ENCODE measurements at places on chromosomes 5 and 9.

DNA sequence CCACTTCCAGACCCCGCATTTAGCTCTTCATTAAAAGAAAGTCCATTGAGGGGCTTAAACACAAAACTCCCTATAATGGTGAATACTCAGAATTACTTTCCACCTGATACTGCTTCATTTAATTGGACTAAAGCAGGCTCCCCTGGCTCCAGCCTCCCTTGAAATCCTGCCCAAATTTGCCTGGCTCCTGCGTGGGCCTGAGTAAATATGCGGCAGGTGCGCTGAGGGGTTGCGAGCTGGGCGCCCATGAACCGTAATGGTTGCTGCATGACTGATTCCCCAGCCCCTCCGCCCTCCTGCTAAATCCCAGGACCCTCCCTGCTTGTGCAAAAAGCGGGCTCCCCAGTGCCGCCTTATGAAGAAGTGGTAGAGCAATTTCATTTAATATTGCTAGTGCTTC is 639.7 kb downstream of the BNC2 start:
- DNase-seq = no peak

DNA sequence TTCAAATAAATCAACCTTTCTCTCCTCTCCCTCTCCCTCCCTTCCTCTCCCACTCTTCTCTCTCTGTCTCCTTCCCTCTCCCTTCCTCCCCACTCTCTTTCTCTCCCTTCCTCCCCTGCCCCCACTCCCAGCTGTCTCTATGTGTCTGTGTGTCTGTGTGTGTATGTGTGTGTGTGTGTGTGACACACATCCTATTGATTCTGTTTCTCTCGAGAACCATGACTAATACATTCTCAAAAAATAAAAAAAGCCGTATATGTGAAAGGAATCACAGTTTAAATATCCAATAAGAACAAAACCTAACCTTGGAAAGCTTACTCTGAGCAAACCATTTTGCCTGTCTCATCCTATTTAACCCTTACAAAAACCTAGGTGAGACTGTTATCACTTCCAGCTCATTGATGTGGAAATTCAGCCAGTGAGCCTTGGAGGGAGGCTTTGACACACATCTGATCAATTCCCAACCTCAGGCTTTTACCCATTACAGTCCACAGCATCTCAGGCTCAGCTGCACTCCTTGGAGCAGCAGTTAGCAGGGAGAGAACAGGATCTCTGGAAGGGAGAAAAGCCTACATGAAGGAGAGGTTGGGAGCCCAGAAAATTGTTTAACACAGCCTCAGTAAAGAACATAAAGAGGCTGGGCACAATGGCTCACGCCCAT is 8.3 kb downstream of the HSD17B3 start:
- DNase-seq = peak; percentile 30

- DNase-seq = no peak
These were observed 38.3 kb upstream of the ADRA1B start for GRCh38 chr5:159877894-159878448.

- no peak for DNase-seq
These were observed 71.1 kb upstream of the FRRS1L start for GRCh38 chr9:109238125-109238524.

DNA sequence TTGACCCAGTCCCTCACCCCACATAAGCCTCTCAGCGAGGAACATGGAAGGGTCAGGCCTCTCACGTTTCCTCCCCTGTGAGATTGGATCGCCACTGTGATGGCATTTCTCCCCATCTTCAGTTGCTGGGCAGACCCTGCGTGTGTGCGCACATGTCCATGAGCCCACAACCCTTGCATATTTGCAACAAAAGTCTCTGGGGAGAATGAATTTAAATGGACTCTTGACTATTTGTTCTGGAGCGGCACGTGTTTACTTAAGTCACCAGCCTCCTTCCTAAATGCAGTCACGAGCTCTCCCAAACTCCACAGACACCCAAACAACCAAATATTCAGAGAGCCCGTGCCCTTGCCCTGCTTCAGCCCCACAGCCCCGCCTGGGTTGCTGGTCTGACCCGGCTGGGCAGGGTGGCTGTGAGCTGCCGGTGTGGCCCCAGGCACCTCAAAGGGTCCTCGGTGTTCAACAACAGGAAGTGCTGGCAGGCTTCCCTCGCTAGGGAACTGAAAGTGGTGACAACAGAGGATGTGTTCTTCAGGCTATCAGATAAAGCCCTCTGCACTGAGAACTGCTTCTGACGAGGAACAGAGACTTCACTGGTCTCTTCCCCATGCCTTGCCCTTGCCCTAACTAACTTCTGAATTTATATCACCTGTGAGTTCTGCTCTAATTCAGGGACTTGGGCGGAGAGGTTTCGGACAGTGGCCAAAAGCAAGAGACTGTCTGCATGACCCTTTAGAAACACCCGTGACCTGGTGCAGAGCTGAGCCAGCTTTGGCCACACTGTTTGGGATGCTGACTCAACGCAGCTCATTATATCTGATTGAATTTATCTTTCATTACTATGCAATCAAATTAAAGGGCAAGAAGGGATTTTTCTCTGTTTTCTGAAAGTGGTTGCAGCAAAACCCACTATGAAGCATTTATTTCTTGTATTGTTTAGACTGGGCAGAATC is 19.2 kb upstream of the CD180 start:
- DNase-seq = no peak

GRCh38 chr5:35138232-35138631 is 90.5 kb upstream of the AGXT2 start:
- no peak for DNase-seq

GRCh38 chr9:106587042-106587441 is 275.9 kb upstream of the ZNF462 start:
- no peak for DNase-seq

DNA sequence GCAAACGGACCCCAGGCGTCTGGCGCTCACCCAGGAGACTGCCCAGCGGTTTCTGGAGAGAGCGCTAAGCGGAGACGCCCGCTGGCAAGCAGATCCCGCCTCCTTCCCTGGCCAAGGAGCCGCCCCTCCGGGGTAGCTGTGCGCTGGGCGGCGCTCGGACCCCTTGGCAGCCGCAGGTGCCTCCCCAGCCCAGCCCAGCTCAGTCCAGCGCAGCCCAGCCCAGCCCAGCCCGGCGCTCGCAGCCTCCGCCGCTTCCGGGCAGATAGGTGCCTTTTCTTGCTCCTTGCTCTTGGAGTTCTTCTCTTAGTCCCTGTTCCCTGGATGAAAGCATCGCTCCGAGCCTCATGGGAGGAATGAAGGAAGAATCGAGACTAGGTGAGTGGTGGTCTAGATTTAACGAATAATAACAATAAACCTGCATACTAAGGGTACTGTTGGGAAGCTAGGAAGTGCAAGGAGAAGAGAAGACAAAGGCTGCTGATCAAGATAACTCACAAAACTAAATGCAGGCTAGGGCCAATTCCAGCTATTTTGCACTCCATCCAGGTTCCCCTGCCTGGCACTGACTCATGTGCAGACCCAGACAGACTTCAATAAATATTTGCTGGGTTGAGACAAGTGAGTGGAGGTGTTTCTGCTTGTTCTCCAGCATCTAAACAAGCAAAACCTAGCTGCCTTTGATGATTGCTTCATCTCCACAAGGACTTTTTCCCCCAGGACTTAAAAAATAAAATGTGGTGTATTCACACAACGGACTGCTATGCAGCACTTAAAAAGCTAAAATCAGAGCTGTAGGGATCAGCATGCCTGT is at the start of gene STK32A:
STK32A (plus strand) TSS at position 202 of the 811 bp plus-strand sequence. CDS start 4,609 bp downstream, outside the sequence.
- DNase-seq = no peak

GRCh38 chr5:115366223-115366622 is 69.8 kb upstream of the CCDC112 start:
- peak; percentile 97 for DNase-seq

DNA sequence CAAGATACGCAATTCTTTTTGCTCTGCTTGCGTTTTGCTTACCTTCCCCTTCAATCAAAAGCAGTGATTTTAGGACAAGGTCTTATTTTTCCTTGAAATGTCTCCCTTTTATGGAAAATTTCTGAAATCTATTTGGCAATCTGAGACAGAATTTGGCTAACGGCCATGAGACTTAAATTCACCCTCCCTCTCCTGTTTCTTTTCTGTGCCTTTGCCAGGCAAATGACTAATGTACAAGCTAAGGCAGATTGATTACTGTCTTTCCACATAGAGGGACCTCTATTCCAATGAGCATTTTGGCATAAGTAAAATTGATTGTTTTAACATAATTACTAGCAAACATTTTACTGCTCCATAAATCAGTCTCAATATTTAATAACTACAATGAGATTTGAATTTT is 31.7 kb downstream of the FAM81B start:
- DNase-seq = no peak

DNA sequence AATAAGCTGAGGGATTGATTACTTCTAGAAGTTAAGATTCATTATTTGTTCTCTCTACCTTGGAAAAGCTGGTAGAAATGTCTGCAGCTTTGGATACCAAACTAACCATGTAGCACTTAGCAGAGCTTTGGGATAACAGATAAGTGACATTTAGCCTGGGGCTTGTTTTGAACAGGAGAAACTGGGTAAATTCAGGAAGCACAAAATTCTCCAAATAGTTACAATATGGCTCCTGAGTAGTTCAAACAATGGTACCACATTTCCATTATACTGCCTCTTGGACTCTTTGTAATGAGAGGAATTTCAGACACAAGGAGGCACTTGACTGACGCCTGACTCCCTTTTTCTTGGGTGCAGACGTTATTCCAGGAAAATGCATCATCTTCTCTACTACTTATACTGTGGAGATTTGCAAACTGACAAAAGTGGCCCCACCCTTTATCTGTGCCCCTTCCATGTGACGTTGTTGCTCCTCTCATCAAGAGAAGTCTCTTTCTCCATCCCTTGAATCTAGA is 22.5 kb downstream of the PRUNE2 start:
- DNase-seq = no peak

- no peak for DNase-seq
These were observed 136.5 kb downstream of the MTRR start for GRCh38 chr5:8005416-8005815.

DNA sequence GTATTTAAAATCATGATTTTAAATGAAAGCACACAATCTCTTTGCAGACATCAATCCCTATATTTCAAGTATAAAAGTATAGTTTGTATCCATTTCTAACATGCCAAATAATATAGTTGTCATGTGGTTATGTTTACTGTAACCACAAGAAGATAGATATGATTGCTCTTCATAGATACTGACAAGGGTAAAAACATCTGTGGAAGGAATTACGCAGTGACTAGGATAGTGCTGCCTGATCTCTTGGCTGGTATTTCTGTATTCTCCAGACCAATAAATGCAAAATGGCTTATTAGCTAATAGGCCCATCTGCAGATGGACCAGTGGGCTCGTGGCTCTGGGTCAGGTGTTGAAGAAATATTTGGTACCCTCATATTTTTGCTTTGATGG is 34.9 kb upstream of the FBN2 start:
- no peak for DNase-seq

GRCh38 chr5:96648023-96648422 is 14.2 kb upstream of the CAST start:
- DNase-seq = no peak

- DNase-seq = no peak
These were observed 223.4 kb downstream of the CSNK1G3 start for GRCh38 chr5:123735384-123735783.

- peak; percentile 79 for DNase-seq
These were observed 304.0 kb downstream of the PJA2 start for GRCh38 chr5:109105631-109106267.

DNA sequence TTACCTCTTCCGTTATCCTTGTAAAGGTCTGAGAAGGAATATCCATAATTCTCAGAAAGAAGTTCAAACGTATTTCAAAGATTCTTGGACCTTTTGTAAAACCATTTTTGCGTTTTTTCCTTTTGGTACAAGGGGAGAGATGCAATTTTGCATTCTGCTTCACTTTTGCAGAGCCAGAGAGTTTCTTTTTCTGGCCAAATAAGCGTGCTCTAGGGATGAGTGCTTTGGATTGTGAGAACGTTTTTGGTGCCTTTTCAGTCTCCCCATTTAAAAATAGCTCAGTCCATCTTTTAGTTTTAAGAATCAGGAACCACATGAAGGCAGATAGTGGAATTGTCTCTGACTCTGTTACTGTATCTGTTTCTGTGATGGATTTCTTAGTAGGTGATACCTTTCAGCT is 1.5 kb downstream of the ARHGAP26 start:
- DNase-seq = no peak

DNA sequence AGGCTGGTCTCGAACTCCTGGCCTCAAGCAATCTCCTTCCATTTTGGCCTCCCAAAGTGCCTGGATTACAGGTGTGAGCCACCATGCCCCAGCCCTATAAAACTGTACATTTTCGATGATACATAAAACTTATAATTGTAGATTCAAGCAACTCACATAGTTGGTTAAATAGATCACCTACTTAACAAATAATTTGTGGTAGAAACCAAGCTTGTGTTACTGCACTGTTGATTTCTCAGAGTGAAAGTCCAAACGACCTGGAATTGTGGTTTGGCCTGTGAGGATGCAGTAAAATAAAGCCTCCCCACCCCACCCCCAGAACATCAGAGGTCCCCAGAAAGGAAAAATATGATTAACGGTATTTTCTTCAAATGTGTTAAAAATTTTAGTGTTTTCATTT is 92.7 kb downstream of the TRIO start:
- no peak for DNase-seq

GRCh38 chr5:54544044-54544443 is 26.5 kb downstream of the SNX18 start:
- no peak for DNase-seq

DNA sequence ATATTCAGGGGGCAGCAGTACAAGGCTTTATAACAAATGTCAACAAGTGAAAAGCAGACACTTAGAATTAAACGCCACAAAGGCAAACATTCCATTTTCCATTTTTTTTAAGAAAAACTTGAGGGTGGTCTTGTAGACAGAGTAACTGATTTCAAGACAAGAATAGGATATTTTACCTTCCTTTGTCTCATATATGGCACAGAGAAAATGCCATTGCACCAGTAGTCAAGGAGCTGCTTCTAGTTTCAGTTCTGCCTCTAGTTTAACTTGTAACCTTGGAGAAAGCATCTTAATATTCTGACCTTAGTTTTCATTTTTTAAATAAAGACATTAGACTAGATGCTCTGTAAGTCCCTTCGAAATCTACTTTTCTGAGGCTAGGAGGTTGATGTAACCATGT is 355.3 kb upstream of the KCNN2 start:
- no peak for DNase-seq

DNA sequence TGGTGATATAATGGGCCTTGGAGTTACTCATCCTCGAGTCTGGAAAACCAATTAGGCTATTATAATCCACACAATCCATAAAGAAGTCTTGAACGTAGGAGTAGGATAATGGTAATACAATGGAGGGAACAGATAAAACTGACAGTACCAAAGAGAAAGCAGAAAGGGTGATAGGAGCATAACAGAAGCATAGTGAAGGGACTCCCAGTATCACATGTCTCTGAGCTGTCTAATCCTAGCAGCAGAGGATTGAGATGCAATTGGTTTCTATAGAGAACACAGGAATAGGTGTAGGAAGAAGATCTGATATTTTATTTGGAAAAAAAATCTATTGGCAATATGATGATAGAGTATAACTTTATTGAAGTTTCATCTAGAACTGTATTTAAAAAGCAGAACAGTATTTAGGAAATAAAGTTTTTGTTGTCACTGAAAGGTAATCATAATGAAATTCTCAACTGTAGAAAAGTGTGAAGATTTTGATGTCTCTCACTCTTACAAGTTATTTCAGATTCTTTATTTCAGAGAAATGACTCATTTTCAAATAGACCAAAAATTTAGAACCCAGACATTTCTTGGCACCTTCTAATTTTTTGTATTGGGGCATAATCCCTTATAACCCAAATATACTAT is 25.4 kb downstream of the SRFBP1 start:
- no peak for DNase-seq

- no peak for DNase-seq
These were observed 47.3 kb downstream of the UHRF2 start for GRCh38 chr9:6460189-6460768.

- no peak for DNase-seq
These were observed 4.2 kb downstream of the LOX start for GRCh38 chr5:122073864-122074263.

- no peak for DNase-seq
These were observed 988.3 kb downstream of the DTWD2 start for GRCh38 chr5:117999939-118000549.

All from non-pigmented ciliary epithelial cell (primary cell).